ENCODE measurements at places on chromosomes 3 and 15.

DNA sequence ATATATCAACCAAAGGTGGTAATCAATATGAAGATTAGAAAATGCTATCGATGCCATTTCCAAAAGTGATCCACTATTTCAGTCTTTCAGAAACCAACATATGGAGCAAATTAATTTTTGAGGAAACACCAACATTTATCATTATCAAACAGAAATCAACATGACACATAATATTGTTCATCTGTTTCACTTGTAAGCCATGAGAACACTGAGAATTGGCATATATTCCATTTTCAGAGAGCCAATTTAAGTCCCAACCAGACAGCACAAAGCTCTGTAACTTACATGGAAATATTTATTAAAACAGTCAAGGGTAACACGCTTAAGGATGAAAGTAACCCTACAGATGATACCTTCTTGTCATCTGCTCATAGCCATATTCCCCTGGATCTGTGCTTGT lies 37.6 kb upstream of the STRIT1 start:
- no peak for DNase-seq

DNA sequence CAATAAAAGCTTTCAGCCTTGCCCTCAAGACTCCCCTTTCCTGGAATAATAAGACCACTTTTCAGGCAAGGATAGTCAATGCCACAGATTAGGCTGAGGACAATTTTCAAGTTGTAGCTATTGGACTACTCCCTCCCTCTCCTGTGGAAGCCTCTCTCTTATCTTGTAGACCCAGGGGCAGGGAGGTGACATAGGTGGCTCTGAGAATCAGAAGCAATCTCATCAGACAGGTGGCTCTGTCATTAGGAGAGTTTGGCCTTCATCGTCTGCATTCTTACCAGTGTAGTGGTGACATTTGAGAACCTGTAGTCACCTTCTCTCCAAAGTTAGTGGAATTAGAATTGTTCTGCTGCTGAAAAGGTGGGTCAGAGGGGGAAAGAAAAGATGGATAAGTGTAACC lies 80.0 kb downstream of the LARS2 start:
- no peak for DNase-seq

- no peak for DNase-seq
These were observed 30.7 kb upstream of the SLC24A5 start for GRCh38 chr15:48090115-48090514.

DNA sequence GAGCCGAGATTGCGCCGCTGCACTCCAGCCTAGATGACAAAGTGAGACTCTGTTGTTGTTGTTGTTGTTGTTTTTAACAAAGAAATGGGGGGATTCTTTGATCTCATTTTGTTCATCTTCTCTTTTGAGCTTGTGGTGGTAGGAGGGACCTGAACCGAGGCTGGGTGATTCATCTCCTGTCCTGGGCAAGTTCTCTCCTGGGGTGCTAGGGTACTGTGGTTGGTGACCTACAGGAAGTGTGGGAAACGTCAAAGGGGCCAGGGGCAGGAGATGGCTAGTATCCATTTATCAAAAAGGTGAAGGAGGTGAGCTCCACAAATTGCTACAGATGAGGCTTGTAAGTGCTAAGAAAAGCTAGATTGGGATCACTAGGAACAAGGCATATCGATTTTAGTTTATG lies 14.3 kb downstream of the PPCDC start:
- no peak for DNase-seq

DNA sequence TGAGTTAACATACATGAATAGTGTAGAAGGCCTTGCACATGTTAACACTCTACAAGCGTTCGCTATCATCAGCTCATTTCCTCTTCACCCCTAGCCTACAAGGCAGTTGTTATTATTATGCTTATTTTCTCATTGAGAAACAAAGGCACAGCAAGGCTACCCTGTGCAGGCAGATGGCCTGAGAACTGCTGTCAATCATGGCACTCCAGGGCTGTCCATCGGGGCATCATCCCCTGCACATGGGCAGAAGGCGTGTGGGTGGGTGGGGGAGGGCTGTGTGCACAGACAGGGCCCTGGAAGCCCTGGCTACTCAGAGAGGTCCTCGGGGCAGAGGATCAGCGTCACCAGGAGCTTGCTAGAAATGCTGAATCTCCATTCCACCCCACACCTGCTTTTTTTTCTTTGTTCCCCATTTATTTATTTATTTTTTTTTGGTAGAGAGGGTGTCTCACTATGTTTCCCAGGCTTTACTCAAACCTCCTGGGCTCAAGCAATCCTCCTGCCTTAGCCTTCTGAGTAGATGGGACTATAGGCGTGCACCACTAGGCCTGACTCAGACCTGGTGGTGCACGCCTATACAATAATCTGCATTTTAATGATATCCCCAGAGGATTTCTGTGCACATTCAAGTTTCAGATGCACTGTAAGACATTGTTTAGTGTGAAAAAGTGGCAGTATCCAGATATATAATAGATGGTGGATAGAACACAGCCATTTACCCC lies 9.6 kb upstream of the ZXDC start:
- no peak for DNase-seq

DNA sequence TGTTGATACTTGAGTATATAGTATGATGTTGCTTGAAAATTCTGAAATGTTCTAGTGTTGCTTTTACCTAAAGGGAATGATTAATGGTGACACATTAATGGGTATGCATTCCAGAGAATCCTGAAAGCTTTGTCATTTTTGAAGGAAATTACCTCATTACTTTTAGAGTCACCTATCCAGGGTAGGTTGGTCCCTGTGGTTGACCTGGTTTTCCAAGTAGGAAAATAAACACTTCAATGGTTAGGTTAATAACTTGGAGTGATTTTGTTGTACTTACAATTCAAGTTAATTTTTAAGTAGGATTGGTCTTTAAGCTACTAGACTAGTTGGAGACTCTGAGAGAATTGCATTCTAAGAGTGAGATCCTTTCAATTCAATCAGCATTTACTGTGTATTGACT lies 31.0 kb downstream of the MITF start:
- DNase-seq, result no peak

DNA sequence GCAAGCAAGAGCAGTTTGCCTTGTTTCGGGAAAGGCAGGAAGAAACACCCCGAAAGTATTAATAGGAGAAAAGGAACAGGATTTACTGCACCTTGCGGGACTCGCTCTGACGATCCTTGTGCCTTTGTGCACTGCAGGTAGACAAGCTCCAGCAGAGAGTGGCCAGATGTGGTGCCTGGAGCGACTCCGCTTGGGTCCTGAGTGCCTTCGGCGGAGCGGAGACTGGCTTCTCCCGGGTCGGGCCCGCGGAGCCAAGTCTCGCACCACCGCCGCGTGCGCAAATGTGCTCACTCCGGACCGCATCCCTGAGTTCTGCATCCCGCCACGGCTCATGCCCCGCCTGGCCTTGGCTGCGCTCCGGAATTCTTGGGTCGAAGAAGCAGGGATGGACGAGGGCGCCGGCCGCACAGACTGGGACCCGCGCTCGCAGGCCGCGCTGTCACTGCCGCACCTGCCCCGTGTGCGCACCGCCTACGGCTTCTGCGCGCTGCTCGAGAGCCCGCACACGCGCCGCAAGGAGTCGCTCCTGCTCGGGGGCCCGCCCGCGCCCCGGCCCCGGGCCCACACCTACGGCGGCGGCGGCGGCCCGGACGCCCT lies 769 bp downstream of the C2CD4A start:
- peak; percentile 36 for DNase-seq

GRCh38 chr3:73766599-73767381 lies 142.0 kb upstream of the PDZRN3 start:
- DNase-seq, result no peak

DNA sequence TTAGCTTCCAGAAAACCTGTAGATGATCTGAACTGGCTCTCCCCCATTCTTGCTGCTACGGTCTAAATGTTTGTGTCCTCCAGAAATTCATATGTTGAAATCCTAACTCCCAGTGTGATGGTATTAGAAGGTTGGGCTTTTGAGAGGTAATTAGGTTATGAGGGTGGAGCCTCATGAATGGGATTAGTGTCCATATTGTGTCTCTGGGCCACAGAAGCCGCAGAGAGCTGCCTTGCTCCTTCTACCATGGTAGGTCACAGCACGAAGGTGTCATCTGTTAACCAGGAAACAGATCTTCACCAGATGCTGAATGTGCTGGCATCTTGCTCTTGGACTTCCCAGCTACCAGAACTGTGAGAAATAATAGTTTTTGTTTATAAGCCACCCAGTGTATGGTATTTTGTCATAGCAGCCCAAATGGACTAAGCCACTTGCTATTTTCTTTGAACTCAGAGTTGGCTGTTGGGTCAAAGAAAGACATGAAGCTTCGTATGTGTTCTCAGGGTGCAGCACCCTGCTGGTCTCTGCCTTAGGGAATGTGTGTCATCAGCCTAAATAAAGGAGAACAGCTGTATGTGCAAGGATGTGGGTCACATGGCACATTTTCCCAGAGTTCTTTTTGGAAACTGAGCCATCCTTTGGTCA lies 317.5 kb upstream of the SLCO3A1 start:
- DNase-seq, result no peak

- DNase-seq, result no peak
These were observed 301.1 kb downstream of the DIPK2A start for GRCh38 chr3:144272680-144273079.

All from GM20000 (cell line).